ENCODE measurements at places on chromosomes 7 and 10.

DNA sequence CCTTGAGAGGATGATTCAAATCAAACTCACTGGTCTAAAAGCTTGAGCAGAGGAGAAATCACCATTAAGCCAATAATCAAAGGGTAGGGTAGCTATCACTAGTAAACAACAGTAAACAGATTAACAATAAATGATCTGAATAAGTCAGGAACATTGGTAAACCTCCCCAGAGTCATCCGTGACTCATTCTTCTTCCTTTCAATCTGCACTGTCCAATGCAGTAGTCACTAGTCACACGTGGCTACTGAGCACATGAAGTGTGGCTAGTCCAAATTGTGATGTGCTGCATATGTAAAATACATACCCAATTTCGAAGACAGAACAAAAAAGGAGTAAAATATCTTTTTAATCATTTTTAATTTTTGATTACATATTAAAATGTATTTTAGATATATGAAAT is 64.0 kb downstream of the ERCC6 start:
- no peak for DNase-seq

- DNase-seq: peak; percentile 13
Observed at GRCh38 chr7:93715234-93715633, 140.7 kb upstream of the CALCR start.

DNA sequence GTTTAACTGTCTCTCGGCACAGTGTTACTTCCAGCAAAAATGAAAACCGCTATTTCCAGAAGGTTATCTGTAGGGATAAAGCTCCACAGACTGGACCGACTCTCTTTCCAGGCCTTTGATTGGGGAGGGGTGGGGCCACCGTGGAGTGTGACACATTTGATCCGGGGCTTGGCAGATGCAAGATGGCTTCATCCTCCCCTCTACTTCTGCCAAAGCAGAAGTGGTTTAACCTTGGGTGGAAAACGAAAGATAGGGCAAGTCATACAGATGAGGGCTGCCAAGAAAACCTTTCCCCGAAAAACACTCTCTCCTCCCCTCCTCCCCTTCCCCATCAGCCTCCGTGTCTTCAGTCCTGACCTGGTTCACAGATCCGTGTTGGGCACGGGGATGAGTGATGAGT is 139.7 kb upstream of the SH2B2 start:
- DNase-seq: no peak

DNA sequence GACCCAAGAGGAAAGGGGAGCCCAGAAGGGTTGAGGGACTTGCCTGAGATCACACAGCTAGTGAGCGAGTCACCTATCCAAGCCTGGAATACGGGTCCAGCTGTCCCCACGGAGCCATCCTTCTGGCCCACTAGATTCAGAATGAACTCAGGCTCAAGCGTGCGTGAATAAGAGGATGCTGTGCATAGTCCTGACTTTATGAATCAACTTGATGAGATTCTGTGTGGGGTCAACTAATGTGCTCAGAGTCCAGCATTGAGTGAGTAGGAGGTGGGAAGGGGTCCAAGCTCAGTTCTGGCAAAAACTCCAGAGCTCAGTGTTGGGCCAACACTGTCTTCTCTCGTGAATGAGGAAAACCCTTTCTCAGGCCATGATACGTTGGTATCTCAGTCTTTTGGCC is 41.4 kb downstream of the CAMK1D start:
- DNase-seq: no peak

DNA sequence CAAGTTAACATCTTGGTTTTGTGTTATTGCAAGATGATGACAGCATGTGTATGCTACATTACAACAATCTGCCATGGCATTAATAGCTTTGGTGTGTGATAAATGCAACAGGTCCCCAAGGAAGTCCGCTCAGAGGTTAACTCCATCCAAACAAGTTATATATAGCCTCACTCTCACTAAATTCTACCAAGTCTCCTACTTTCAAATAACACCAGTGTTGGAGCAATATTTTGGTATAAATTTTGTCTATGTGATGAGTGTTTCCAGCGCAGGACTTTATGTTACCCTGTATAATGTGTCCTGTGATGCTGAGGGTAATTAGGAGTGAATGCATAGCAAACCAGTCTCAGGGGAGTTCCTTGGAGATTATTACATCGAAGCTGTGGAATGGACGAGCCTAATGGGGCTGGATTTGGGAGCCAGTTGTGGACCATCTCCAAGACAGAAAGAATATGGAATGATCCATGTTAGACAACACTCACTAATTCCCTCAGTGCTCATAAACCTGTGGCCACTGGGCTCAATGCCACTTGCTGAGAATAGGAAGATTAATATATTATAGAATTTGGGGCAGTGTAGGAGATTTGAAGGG is 127.6 kb upstream of the CXCL12 start:
- DNase-seq: no peak

DNA sequence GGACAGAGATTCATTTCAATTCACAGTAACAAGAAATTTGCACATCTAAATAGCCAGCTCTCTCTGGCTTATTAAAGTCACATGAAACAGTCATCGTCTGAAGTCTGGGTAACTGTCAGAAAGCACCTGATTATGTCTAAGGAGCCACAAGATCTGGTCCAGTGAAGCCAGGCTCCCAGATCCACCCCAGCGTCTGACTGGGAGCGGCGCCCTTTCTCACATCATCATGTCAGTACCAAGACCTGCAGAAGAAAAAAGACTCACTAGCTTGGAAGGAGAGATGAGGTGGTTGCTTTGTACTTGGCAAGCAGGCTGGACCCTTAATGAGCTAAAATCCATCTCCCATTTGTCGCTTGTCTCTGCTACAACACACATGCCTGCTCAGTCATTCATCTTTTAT is 58.4 kb downstream of the VOPP1 start:
- no peak for DNase-seq

DNA sequence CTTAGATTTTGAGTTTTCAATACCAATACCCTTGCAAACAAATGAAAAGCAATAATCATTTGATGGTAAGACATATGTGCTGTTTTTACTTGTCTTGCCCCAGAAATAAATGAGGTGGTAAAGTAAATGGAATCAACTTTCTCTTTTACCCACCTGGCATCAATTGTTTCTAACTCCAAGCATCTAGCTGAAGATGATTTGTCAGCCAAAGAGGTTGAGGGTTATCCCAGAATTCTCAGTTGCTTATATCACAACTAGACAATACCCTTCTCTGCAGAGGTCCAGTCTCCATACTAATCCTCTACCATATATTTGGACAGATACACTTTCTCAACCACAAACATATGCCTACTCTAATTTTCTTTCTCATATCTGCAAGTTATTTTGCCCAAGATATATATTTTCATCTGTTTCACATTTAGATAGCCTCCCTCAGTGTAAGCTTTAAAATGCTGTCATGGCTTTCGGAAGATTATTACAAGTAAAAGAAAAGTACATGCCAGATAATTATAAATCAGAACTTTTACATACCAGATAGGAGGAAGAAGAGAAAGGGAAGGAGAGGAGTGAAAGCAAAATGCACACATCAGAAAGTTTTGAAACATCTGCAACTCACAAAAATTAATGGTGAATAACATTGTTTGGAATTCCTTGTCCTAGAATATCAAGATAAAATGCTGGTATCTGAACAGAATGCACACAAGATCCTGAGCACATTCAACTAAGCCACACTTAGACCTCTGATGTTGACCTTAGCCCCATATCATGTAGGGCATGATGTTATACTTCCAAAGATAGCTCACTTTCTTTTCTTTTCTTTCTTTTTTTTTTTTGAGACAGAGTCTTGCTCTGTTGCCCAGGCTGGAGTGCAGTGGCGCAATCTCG is 146.6 kb downstream of the REEP3 start:
- DNase-seq: no peak

DNA sequence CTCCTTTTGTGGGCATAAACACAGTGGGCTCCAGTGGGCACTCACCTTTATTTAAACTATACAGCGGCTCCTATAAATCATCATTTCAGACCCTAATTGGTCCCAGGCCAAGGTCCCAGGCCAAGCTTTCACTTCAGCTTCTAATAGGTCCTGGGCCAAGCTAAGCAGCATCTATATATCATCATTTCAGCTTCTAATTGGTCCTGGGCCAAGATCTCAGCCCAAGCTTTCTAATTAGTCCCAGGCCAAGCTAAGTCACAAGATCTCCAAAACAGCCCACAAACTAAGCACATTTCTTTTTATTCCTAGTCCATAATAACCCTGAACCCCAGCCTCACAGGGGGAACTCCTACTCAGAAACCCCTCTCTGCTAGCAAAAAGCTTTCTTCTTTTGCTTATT is 47.1 kb downstream of the ZNF680 start:
- no peak for DNase-seq

DNA sequence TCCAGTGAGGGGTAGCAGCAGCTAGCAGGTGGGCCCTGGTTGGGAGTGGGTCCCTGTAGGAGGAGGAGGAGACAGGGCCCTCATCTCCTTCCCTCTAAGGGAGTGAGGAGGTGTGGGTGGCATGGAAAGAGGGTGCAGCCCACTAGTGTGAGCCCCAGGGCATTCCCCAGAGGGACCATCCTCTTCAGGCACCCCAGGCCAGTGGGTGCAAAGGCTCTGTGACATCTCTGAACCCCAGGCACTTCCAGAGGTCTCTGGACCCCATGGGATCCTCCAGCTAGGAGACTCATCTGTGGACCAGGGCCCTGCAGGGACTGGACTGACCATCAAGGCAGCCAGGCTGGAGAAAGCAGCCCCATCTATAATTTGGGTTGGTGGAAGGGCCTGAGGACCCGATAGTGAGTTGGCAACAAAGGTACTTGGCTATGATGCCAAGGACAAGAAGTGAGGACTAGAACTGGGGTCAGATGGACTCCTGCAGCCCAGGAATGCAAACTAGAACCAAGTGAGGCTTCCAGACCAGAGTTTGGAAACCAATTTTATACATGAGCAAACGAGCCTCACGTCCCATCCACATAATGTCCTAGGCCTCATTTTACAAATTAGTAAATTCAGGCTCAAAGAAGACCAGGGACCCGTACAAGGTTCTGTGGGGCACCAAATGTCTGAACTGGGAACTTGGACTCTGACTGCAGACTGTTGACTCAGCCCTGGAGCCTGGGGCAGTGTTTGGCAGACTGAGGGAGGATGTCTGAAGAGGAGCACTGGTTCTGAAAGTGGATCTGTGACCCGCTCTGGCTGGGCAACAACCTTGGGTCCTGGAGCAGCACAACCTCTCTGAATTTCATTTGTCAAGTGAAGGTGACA is 1.4 kb upstream of the VSTM4 start:
- DNase-seq: no peak

DNA sequence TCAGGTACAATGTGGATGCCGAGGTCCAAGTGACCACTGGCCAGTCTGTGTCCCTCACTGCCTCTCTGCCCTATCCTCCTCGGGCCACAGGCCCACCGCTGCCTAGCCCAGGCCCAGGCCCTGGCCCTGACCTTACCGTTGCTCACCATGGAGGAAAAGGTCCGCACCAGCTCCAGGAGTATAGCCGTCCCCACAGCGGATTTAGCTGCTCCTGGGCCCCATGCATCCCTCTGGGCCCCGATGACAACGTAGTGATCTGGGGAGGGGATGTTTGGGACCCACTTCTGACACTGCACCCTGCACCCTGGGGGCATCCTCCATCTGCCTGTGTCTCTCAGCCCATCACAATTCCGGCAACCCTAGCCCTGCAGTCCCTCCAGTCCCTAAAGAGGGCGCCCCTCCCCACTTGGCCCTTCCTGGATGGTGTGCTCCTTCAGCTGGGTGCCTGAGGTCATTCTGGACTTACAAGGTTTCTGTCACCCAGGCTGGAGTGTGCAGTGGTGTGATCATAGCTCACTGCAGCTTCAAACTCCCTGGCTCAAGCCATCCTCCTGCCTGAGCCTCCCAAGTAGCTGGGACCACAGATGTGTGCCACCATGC is 12.1 kb downstream of the TFR2 start:
- DNase-seq: no peak

DNA sequence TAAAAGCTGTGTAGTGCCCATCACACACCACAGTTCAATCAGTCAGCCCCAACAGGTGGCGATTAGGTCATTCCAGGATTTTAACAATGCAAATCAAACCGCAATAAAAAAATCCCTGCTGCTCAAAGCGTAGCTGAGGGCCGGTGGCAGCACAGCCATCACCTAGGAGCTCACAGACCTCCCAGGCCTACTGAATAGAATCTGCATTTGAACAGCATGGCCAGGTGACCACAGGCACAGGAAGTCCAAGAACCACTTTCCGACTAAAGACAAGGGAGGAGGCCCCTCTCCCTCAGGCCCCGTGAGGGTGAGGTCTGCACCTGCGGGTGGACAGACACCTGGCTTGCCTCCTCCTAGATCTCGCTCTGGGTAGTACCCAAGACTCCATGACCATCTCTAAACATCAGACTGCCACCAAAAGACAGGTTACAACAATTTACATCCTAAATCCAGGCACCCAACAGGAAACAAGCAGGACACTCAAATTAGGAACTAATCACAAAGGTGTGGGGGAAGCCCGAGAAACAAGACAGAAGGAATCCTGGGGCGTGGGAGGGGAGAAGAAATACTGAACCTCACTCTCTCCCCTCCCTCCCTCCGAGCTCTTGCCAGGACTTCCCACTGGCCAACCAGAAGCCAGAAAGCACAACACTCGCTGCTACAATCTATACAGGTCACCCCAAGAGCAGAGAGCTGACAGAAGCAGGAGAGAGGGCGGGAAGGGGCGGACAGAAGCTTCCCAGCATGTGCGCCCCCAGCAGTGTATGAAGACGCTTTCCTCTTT is 19.2 kb downstream of the GNA12 start:
- DNase-seq: no peak

Data from NCI-H1930 (cell line).